Stomach (tissue), 19 donors: ENCODE measurements at places on chromosomes 7 and 10. TPM values are rescaled to one million over a fixed set of nuclear protein-coding genes. Genes with fewer than 3 reads are reported as not detected.
A peak's percentile ranks its signal among the peaks of the same experiment; 100 is the strongest.

Gene NXPH1
- total RNA-seq, result not detected

Gene NOS3
- total RNA-seq, result 6.2 TPM

Gene SLC26A3
- total RNA-seq, result 52.4 TPM

Gene DOCK1
- 114 TPM for total RNA-seq

Gene PRLHR
- not detected for total RNA-seq

Gene PIP
- total RNA-seq, result not detected

Gene BICC1
- 0.29 TPM for total RNA-seq

Gene TMEM213
- not detected for total RNA-seq

Gene PI4K2A
- 10.7 TPM for total RNA-seq

Gene ANXA8L1
- not detected for total RNA-seq

Gene NAT16
- total RNA-seq, result not detected

Gene HYAL4
- not detected for total RNA-seq

Gene NUP205
- total RNA-seq, result 63.4 TPM

Gene RHOBTB1
- 38.0 TPM for total RNA-seq

Gene KMT2C
- total RNA-seq, result 74.4 TPM

Gene CDH23
- total RNA-seq, result 2.6 TPM

- DNase-seq, result no peak
Observed at GRCh38 chr10:43667761-43668386, 19.2 kb upstream of the ZNF32 start.

GRCh38 chr7:5631152-5631551 is 150.3 kb downstream of the RNF216 start:
- DNase-seq, result no peak

- DNase-seq, result no peak
Observed at GRCh38 chr7:22694597-22695207, 32.3 kb upstream of the IL6 start.

DNA sequence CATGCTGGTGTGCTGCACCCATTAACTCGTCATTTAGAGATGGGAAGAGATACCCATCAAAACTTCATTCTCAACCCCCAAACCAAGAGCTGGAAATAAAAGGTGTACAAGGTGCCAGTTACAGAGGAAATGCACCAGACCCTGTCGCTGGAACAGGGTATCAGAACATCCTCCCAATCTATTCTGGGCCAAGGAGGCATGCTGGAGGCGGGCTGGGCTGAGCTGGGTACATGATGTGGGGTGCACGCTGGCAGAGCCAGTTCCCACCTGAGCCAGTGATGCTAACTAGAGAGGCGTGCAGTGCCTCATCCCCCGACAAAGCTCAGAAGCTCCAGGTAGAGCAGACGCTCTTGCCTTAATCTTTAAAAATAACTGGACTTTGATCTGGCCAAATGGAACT is 70.1 kb downstream of the NPSR1 start:
- no peak for DNase-seq

- DNase-seq, result no peak
Observed at GRCh38 chr7:123220396-123220795, 20.6 kb upstream of the SLC13A1 start.

DNA sequence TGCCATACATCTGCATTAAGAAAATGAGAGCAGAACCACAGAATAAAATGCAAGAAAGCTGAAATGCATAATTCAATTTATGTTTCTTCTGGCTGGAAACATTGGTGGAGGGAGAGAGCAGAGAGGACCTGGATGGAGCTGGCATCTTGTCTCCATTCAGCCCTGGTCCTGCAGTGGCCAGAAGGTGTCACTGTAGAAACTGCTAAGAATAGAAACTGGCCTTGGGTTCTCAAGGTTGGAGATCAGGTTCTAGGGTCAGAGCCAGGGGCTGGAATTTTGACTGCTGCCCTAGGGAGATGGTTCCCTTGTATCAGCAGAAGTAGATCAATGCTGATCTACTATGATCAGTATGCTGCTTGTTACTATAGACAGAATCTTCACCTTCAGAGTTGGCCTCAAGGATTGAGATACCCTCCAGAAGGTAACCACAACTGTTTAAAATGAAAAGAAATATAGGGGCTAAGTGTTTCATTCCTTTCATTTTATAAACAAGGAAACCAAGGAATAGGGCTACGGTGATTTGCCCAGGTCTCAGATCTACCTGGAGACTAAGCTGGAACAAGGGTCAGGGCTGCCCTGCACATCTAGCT is 13.1 kb downstream of the TAS2R41 start:
- DNase-seq, result peak; percentile 38

GRCh38 chr7:74290553-74290950 is 1.3 kb downstream of the CLIP2 start:
- DNase-seq, result peak; percentile 57

DNA sequence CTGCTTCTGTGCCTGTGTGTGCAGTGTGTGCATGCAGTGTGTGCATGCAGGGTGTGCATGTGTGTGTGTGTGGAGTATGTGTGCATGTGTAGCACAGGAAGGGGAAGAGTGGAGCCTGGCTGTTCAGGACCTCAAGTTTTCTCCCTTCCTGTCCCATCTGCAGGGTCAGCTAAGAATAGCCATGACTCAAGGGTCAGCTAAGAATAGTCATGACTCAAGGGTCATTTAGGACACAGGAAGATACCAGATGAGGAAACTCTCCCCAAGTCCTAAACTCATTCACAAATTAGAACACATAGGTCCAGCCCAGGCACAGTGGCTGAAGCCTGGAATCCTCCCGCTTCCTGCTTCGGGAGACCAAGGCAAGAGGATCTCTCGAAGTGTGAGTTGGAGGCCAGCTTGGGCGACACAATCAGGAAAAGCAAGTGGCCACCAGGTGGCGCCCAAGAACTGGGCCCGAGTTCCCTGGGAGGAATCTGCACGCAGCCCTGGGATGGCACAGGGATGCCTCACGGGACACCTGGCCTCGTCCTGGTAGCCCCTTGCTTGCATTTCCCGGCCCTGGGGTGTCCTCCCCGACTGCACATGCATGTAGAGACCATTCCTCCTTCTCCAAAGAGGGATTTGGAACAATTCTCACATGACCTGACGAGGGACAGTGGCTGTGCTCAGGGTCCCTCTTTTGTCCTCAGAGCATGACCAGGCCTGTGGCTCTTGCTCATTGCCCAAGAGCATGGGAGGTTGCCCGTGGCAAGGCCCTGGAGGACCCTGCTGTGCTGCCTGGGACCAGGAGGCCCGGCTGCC is 21.4 kb upstream of the VOPP1 start:
- DNase-seq, result peak; percentile 76

- DNase-seq, result no peak
Observed at GRCh38 chr7:83514977-83515376, 134.0 kb downstream of the SEMA3E start.

GRCh38 chr7:125032943-125033342 is 103.3 kb upstream of the POT1 start:
- no peak for DNase-seq

- peak; percentile 77 for DNase-seq
Observed at GRCh38 chr7:149790146-149790548, 16.8 kb upstream of the ZNF467 start.

DNA sequence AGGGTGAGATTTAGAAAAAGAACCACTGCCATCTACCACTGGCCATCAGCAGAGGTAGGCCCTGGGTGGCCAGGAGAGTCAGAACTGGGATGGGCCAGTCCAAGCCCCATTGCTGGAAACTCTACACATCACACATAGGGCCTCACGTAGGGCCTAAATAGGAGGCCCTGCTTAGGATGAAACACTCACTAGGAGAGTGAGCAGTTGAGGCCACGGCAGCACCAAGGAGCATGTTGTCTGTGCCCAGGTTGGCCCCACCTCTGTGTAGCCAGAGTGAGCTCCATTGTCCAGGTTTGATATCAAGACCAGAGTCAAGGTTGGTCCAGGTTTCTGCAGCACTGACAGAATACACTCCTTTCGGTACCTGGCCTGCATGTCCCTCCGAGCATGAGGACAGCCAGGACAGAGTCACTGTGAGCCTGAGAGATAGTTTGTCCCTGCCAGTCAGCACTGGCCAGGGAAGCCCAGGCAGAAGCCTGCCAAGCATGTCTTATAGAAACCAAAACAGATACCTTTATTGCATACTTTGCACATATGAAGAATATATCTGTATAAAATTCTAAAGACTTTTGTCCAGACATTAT is 77.9 kb upstream of the CAMK2B start:
- DNase-seq, result no peak

GRCh38 chr7:75776295-75776971 is 4.4 kb upstream of the CCL26 start:
- no peak for DNase-seq

GRCh38 chr10:101367569-101368453 is 13.8 kb downstream of the BTRC start:
- DNase-seq, result peak; percentile 16

DNA sequence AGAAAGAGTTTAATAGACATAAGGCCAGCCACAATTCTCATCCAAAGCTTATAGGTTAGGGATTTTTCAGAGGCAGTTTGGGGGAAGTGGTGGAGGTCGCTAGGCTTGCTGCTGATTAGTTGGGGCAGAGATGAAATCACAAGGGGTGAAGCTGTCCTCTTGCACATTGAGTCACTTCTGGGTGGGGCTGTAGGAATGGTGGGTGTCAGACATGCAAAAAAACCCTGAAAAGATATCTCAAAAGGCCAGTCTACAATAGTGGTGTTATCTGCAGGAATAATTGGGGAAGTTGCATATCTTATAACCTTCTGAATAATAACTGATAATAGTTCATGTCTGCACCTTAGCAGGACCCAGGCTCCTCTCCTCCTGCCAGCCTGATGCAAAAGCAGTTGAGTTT is 2.1 kb downstream of the FAM24B start:
- no peak for DNase-seq

- DNase-seq, result no peak
Observed at GRCh38 chr10:45403151-45403550, 29.1 kb downstream of the ALOX5 start.

GRCh38 chr10:59366290-59366689 is 3.9 kb upstream of the FAM13C start:
- peak; percentile 71 for DNase-seq

- DNase-seq, result peak; percentile 77
Observed at GRCh38 chr7:105268511-105269392, 120.0 kb downstream of the SRPK2 start.

DNA sequence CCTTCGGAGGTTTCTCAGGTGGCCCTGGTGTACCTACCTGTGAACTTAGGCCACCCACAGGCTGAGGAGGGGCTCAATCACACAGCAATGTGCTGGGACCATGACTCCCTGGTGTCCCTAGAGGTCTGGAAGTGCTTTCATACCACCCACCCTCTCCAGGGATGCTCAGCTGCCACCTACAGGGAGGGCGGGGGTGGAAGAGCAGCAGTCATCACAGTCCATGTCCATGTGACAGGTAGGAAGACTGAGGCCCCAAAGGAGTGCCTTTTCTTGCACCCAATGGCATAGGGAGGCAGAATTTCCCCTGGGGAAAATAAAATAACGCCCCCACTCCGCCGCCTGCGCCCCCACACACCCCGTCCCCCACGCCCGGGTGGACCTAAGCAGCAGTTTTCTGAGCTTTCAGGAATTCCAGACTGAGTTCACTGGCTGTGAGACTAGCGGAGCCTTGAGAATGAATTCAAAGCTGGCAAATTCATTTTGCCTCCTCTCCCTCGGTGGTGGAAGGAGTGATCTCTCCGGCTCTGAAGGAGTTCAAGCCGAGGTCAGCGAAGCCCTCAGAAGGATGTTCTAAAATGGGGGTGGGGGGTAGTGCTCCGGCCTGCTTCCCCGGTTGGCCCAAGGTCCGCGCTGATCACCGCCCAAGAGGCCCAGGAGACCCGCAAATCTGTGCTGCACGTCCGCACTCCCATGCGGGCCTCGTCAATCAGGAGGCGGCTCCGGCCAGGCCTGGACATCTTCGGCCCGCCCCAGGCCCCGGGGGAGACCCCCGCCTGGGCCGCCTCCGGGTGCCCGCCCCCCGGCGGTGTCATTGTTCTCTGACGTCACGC is 2.1 kb upstream of the ZMIZ1 start:
- DNase-seq, result peak; percentile 75

GRCh38 chr7:31955021-31955420 is 115.2 kb downstream of the PDE1C start:
- no peak for DNase-seq

- no peak for DNase-seq
Observed at GRCh38 chr10:4061441-4061951, 276.5 kb upstream of the KLF6 start.

DNA sequence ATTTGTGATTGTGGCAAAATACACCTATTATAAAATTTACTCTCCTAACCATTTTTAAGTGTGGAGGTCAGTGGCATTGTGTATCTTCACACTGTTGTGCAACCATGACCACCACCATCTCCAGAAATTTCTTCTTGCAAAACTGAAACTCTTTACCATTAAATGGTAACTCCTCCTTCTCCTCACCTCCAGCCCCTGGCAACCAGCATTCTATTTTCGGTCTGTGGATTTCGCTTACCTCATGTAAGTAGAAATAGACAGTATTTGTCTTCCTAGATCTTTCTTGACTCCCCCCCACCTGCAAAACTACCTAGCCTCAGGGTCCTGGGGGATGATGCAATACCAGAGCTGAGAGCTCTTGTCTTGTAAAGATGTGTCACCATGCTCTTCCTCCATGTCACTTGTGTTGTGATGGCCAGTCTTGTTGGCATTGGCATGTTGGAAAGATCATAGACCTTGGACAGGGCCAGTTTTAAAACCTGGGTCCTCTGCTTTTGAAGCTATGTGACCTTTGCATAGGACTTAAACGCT is 71.1 kb upstream of the EMX2 start:
- no peak for DNase-seq

DNA sequence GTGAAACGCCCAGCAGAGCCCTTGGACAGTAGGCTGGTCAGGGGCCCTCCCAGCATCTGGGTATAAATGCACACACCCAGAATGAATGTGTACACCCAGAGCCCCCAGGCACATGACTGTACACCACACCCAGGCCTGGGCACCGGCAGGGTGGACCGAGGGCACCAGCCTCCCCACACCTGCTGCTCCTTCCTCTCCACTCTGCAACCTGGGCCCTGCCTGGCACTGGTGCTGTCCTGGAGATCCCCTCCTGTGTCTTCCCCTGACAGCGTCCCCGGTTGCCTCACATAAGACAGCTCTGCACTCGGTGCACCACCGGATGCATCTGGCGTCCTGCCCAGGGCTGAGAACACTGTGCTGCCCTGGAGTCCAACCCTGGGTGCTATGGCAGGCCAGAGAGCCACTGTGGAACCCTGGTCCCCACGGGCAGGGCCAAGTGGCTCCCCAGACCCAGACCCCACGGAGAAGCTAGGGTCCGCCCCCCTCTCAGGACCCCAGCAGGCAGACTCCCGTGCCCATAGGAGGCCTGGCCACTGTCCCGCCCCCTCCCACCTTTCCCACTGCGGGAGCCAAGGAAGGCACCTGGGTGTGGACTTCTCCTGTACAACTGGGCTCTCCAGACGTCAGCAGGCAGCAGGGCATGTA is 6.6 kb downstream of the RASGEF1A start:
- no peak for DNase-seq

DNA sequence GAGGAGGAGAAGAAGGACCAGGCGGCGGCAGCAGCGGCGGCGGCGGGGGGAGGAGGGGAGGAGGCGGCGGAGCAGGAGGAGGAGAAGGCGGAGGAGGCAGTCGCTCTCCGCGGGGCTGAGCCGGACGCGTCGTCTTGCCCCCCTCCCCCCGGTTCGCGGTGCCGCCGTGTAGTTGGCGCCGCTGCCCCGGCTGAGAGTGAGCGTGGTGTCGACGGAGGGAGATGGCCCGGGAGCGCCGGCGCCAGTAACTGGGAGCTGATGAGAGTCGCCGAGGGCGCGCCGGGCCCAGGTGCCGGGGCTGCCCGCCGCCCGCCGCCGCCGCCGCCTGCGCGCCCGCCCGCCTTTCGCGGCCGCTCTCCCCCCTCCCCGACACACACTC is 257 bp downstream of the WAC start:
- no peak for DNase-seq
